ENCODE measurements at places on chromosomes 4 and X. TPM values are rescaled to one million over a fixed set of nuclear protein-coding genes. Genes with fewer than 3 reads are reported as not detected.
A peak's percentile ranks its signal among the peaks of the same experiment; 100 is the strongest.

GRCh38 chr4:73348185-73348584 is 55.9 kb upstream of the ALB start:
- no peaks in the 10 kb centered on the region for H3K27me3 ChIP-seq
- H3K36me3 ChIP-seq, result no peaks in the 10 kb centered on the region
- no peak overlapping the region for H3K27ac ChIP-seq
- no peaks in the 10 kb centered on the region for H3K4me1 ChIP-seq
- no peak overlapping the region for H3K4me3 ChIP-seq

GYG2 gene
- polyA plus RNA-seq, result not detected

OPRPN gene
- polyA plus RNA-seq, result not detected

DNA sequence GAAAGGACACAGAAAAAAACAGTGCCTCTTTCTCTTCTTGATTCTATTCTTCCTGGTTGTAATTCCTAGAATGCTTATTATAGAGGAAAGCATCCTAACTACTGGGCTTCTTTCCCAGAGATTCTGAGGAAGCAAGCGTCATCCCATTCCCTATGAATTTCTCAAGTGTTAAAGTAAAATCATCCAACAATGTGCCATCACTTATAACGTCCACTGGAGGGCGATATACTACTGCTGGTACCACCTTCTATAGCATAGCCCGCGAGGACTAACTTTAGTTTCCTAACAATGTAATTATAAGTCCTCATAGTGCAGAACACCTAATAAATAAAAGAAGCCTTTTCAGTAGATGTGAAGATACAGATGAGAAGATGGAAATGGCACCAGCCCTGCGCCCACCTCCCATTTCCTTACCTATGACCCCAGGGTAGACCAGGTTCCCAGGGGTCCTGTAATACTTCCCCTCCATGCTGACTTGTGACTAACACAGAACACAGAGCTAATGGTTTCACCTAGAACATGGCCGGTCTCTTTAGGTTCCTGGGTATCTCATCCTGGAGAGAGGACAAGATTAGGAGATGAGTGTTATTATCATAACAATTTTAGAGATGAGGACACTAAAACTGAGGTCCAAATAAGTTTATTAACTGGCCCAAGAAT is 4.2 kb downstream of the CENPVL3 start:
- H3K27me3 ChIP-seq, result no peaks in the 10 kb centered on the region
- peak; percentile 13 for DNase-seq

DNA sequence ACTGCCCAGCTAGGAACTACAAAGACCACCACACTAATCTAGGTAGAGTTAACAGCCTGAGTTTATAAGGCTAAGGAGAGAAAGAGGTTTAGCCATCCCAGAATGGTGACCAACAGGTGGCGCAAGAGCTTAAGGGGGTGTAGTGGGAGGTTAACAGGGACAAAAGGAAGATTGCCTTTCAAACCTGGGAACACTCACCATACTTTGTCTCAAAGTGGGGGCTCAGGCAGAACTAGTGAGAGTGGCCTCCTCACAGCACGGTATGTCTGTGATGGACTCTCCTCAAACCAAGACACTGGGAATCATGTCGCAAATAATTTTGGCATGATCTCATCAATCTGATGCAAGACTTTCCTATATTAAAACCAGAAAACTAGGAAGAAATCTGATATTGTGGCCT is 23.4 kb downstream of the CCNI start:
- H3K4me1 ChIP-seq, result no peaks in the 10 kb centered on the region
- H3K4me3 ChIP-seq, result no peak overlapping the region
- peaks cover 62% of the 10 kb centered on the region for H3K36me3 ChIP-seq
- no peak overlapping the region for H3K27ac ChIP-seq
- DNase-seq, result peak; percentile 42

GRCh38 chr4:25936696-25937095 is 22.7 kb downstream of the SMIM20 start:
- no peak for DNase-seq
- H3K27me3 ChIP-seq, result no peaks in the 10 kb centered on the region
- no peaks in the 10 kb centered on the region for H3K4me1 ChIP-seq
- H3K27ac ChIP-seq, result no peak overlapping the region
- H3K4me3 ChIP-seq, result no peak overlapping the region
- H3K36me3 ChIP-seq, result no peaks in the 10 kb centered on the region

DNA sequence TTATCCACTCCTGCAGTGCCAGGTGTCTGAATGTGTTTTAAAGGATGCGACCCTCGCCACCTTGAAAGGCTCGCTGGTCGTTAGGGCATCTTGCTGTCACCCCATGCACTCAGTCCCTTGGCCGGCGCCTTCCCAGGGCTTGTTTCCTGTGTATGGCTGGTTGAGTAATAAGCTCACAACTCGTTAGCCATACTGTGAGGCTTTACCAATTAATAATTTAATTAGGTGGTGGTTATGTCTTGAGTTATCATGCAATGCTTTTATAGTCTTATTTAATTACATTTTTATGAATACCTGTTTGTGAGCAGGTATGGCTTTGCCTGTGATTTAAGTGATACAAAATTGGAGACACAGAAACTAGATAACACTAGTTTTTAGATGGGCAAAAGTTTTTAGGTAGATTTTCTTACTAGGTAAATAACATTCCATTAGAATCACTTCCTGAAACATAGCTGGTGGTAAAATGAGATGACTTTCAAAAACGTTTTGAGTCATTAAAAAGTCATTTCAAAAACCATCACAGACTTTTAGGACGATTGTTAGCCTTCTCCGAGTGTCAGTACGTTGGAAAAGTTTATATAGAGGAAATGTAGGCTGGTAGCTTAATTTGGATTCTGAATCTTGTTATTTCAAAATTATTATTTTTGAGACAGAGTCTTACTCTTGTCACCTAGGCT is 18.2 kb downstream of the PTTG2 start:
- no peaks in the 10 kb centered on the region for H3K27me3 ChIP-seq
- no peaks in the 10 kb centered on the region for H3K36me3 ChIP-seq
- no peak for DNase-seq
- H3K4me3 ChIP-seq, result peak overlapping the region; percentile 69

Data from CD4-positive, alpha-beta memory T cell (primary cell).